ENCODE measurements at places on chromosomes 1 and 21.

DNA sequence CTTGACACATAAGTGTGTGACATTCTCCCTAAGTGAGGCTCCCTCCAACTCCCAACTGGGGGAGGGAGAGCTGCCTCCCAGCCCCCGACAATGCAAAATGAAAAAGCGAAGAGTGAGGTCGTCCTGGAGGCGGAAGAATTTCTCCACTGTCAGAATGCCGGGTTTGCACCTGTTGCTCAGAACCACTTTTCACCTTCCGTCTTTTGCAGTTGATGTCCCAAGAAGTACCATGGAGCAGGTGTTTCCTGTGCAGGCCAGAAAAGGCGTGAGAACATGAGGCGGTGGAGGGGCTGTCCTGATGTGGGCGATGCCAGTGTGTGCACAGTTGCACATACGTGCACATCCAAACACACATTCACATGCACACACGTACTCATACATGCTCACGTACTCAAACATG, 158.6 kb upstream of the AJAP1 start:
- DNase-seq: no peak

- no peak for DNase-seq
Measured at GRCh38 chr1:65477414-65478378, 57.2 kb downstream of the LEPR start.

DNA sequence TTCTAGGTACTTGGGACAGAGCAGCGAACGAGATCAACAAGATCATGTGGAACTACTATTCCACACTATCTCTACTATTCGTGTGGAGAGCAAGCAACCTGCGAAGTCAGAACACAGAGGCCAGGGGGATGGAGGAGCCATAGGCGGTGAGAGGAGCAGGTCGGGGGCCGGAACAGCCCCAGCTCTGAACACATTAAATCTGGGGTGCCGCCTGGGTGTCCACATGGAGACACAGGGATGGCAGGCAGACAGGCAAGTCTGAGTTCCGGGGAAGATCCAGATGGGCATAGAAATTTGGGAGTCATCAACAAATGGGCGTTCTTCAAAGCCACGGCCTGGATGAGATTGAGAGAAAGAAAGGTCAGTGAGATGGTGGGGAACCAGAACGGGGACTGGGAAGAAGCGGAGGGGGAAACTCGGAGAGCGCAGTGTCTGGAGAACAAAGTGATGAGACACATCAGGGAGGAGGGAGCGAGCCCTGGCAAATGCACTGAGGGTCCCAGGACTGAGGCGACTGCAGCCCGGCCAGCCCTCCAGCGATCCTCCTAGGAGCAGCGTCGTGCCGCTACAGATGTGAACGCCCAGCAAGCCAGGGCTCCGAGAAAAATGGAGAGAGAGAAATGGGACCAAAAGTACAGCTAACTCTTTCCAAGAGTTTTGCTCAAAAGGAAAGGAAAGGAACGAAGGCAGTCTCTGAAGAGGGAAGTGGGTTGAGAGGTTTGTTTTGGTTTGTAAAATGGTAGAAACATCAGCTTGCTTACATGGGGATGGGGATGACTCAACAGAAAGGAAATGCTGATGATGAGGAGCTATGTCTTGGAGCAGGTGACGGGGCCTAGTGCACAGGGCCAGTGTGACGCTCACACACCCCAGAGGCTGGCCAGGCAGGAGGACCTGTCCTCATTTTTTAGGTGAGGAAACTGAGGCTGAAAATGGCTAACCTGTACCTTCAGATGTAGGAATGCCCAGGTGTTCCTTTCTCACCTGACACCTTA, 84.5 kb downstream of the GLIS1 start:
- DNase-seq: no peak

DNA sequence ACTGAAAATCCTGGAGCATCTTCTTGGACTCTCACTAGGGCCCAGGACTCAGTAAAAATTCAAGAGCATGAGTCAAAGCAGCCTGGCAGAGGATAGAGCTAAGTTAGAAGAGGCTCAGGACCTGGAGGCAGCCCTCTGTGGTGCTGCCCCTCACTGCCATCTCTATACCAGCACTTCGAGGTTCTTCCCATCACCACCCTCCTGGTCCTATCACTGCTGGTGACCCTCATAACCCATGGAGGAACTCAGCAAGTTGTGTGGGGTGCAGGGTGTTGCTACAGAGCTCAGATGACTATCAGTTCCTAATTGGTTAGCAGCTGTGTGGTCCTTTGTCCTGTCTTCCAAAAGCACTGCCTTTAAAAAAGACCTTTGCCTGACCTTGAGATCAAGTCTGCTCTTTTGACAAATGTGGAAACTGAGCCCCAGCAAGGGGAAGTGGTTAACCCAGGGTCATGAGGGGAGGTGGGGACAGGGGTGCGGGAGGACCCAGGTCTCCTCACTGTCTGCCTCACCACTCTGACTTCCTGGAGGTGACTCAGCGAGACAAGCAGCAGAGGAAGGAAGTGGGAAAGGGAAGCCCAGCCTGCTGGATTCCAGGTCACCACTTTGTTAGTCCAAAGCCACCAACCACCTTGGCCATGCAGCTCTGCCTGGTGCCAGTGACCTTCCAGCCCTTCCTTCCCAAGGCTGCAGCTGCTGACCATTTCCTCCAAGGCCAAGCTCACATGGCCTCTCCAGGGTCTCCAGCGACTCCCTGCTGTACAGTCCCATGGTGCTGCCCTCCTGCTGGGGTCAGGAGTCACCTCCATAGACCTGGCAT, 199.4 kb upstream of the EDN2 start:
- DNase-seq: no peak

- DNase-seq: no peak
Measured at GRCh38 chr1:60904099-60904851, 178.1 kb upstream of the NFIA start.

- DNase-seq: no peak
Measured at GRCh38 chr1:36328713-36329112, 5.3 kb upstream of the EVA1B start.

GRCh38 chr21:14114251-14114650, 96.5 kb downstream of the LIPI start:
- no peak for DNase-seq

GRCh38 chr21:31612894-31613785, 46.4 kb upstream of the SOD1 start:
- no peak for DNase-seq

GRCh38 chr1:236978740-236979139, 25.5 kb downstream of the MT1HL1 start:
- no peak for DNase-seq

DNA sequence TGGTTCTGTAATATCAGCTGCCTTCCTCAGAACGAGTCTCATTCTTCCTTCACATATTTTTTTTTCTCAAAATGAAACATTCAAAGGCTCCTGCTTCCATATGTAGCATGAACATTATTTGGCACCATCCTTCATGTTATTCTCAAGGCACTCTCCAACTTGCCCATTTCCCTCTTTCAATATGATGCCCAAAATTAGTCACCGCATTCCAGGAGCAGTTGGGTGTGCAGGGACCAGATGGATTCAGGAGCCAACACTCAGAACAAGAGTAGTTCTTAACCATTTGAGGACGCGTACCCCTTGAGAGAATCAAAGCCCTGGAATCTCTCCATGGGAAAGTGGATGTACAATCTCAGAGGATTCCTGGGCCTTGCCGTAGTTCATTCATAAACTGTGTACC, 50.3 kb downstream of the KCNK1 start:
- no peak for DNase-seq

GRCh38 chr1:113980110-113980509, 836 bp downstream of the OLFML3 start:
- no peak for DNase-seq

Data from stimulated activated CD4-positive, alpha-beta T cell treated with anti-CD3 and anti-CD28 coated beads, TNF-alpha, amount 100 ng/mL, for 4 hours (primary cell).